CD4-positive, alpha-beta T cell treated with Interleukin-15 for 1 hour (primary cell): ENCODE measurements at places on chromosomes 16 and 17.

GRCh38 chr16:55189224-55189623 is 134.8 kb upstream of the IRX6 start:
- no peak for DNase-seq

DNA sequence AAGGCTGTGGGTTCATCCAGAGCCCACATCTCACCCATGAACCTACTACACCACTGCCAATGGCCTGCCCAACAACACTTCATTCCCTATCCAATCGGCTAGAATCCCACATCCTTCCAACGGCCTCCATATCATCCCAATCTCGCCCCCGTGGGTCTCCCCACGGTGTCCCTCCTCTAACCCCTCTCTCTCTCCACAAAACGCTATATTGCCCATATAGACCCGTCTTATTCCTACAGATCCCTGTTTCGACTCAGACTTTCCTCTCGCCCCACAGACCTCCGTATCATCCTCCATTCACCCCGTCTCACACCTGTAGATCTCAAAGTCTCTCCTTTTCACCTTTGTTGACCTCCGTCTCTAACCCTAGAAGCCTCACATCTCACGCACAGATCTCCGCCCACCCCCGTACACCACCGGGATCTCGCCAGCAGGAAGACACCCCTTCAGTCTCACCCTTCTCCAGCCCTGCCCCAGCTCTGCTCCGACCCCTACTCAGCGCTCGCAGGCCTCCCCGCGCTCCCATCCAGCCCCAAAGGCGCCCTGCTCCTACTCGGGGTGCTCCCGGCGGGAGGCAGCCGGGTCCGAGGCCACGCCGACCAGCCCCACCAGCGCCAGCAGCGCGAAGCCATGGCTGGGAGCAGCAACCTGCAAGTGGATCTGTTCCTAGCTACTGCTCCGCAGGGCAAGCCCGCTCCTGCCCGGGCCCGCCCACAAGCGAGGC is at the start of gene FDXR:
FDXR (minus strand) TSS at position 682 of the 724 bp plus-strand sequence; CDS start at position 632, 50 bp downstream.
- no peak for DNase-seq

- DNase-seq = no peak
Measured at GRCh38 chr17:52147431-52147830, 11.1 kb downstream of the CA10 start.

GRCh38 chr16:88045820-88046303 is 94.6 kb downstream of the BANP start:
- peak; percentile 92 for DNase-seq
